ENCODE measurements at places on chromosomes 6 and 20.

- DNase-seq, result no peak
These were observed 54.4 kb downstream of the ARFGEF2 start for GRCh38 chr20:48975955-48976354.

- DNase-seq, result peak; percentile 38
These were observed 214.0 kb downstream of the WDR27 start for GRCh38 chr6:169487579-169488436.

GRCh38 chr20:1203630-1204029, 376 bp downstream of the C20orf202 start:
- no peak for DNase-seq

- DNase-seq, result no peak
These were observed 414.1 kb upstream of the FKBP1C start for GRCh38 chr6:62797190-62797589.

- DNase-seq, result no peak
These were observed 687.3 kb downstream of the QKI start for GRCh38 chr6:164101859-164102258.

DNA sequence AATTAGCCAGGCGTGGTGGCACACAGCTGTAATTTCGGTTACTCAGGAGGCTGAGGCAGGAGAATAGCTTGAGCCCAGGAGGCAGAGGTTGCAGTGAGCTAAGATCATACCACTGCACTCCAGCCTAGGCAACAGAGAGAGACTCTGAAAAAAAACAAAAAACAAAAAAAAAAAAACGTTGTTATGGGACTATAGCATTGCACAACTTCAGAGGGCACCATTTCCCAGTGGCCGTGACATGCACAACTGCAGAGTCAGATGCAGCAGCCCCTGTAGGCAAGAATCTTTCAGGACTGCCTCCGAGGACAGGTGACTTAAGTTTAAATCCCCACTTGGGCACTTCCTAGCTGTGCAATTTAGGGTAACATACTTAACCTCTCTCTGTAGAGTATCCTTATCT, 64.0 kb downstream of the ZNF217 start:
- DNase-seq, result no peak

DNA sequence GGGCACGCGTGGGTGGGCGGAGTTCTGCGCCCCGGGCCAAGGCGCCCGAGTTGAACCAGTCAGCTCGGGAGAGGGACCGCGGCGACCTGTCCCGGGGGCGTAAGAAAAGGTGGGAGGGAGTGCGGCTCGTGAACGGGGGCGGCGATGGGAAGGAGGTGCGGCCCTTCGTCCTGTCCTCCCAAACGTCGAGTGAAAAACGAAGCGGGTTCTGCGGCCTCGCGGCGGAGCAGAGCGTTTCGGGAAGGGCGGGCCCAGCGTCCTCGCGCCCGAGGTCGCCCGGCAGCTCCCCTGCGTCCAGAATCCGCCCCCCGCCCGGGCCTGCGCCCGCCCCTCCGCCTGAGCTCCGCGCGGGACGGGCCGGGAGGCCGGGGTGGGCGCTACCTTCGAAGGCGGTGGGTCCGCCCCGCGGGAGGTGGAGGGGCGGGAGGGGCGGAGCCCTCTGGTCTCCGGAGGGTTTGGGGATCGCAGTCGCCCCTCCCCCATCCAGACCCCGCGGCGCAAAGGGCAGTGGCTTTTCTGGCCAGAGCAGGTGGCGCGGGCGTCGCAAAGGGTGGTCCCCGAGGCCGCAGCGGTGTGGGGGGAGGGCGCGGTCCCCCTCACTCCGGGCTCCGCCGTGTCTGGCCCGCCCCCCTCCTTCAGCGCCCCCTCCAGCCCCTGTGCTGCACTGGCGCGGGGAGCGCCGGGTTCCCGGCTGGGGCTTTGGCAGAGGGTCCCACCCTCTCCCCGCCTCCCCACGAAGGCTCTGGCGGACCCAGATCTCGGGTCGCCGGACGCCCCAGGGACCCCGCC, 838 bp downstream of the STMN3 start:
- no peak for DNase-seq

- no peak for DNase-seq
These were observed 97.4 kb downstream of the ATXN1 start for GRCh38 chr6:16663901-16664300.

- DNase-seq, result no peak
These were observed 2.7 kb upstream of the MYT1 start for GRCh38 chr20:64161356-64162238.

GRCh38 chr6:7893342-7893741, 17.2 kb downstream of the TXNDC5 start:
- no peak for DNase-seq

GRCh38 chr20:19260412-19261090, 48.1 kb downstream of the SLC24A3 start:
- no peak for DNase-seq

DNA sequence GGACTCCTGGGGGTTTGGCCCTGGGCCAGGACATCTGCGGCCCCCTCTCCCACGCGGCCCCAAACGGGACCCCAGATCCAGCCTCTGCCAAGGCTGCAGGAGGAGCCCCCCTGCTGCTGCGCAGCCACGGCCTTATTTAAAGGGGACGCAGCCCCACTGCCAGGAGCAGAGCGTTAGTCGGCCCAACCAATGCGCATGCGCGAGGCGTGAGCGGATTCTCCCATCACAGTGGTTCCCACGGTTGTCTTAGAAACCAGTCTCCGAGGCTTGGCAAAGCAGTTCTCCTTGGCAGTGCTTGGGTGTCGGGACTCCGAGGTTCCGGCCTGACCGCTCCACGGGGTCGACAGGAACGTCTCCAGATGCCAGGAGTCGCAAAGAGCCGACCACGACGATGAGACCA, 288.3 kb upstream of the ZNF337 start:
- DNase-seq, result no peak

GRCh38 chr20:32064667-32065066, 12.6 kb downstream of the HCK start:
- DNase-seq, result no peak

GRCh38 chr6:145830612-145831011, 16.0 kb upstream of the FBXO30 start:
- DNase-seq, result no peak

GRCh38 chr6:151698931-151699700, 108.4 kb upstream of the ESR1 start:
- DNase-seq, result no peak

- DNase-seq, result no peak
These were observed 10.7 kb downstream of the RFPL4B start for GRCh38 chr6:112357791-112358190.

DNA sequence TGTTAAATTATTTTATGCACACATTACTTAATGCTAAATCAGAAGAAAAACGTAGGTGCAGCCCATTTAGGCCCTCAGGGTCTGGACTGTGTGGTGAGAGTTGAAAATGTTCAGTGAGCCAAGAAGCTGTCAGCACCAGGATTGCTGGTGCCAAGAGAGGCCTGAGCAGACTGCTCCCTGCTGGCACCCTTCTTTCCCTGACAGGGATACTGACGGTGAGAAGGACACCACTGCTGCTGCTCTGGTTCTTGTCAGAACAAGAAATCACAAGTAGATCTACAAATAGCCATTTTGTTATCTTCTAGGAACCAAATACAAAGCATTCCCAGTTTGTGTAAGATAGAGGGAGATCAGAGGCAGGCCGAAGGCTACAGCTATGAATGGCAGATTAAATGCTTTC, 48.7 kb upstream of the CRISP1 start:
- no peak for DNase-seq

DNA sequence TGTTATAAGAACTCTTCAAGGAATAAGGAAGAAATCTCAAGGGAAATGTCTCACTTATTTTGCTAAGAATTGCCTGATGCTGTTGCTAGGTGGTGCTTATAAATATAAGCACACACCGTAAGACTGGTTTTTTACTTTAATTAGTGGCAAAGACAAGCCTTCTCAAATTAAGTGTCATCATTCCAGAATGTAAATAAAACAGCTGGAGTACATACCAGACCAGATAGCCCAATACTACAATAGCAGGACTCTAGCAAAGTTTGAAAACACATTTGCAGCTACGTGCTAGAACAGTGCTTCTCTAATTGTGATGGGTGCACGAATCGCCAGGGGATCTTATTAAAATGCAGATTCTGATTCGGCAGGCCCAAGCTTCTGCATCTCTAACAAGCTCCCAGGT, 6.8 kb downstream of the CNKSR3 start:
- DNase-seq, result no peak

DNA sequence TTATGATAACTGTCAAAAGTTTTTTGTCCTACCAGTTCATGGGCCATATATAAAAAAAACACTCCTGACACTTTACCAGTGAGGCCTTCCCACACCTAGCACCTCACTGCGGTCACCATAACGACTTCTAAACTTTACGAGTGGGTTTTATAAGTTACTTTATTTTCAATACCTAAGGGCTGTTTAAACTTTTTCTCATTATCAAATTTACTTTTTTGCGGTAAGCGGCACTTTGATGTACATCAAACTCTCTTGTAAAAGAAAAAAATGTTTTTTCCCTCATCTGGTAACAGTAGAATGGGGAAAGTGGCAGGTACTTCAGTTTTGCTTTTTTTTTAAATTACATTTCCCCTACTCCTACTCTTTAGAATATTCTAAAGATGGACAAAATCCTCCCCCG, 36.2 kb downstream of the FYN start:
- no peak for DNase-seq

DNA sequence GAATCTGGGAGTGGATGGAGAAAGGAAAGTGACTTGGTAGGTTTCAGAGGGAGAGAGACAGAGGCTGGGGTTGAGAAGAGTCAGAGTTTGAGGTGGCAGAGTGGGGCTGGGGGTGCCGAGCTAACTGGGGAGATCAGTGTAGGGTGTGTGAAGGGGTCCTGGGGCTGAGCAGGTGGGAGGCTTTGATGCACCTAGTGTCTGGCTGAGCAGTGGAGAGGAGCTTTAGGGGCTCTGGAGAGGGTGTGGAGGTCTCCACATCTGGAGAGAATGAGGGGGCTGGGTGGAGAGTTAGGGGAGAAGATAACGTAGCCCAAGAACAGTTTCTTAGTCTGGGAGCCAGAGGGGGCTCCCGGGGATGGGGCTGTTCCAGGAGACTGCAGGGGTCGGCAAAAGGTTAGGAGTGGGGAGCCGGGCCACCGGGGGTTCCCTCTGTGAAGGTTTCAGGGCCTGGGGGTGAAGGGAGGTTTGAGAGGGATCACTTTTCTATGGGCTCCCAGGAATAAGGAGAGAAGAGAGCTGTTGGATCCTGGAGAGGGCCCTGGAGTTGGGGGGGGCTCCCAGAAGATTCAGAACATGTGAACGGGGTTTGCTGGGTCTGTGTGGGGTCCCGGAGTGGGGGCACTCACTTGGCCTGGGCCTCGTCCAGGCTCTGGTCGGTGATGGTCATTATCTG, 797 bp downstream of the PBX2 start:
- peak; percentile 22 for DNase-seq

- no peak for DNase-seq
These were observed 134.3 kb downstream of the SLC23A2 start for GRCh38 chr20:4867051-4867450.

GRCh38 chr6:44797746-44798145, 410.2 kb downstream of the CDC5L start:
- no peak for DNase-seq

GRCh38 chr20:47529840-47530239, 28.2 kb downstream of the NCOA3 start:
- no peak for DNase-seq

Data from globus pallidus (tissue), 1 donor.